ENCODE measurements at places on chromosomes 4 and X.

DNA sequence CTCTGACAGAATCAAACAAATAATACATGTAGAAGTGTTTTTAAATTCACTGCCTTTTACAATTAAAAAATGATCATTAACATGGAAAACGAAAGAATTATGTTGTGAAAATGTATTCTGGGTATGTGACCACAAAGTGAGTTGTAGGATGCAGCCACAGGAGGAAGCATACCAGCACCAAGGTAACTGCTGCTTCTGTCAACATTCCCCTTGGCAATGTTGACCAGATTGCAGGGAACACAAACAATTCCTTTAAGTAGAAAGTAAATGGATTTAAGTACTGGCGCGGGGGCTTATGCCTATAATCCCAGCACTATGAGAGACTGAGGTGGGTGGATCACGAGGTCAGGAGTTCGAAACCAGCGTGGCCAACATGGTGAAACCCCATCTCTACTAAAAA is 1877.9 kb upstream of the PCDH7 start:
- peak; percentile 4 for DNase-seq

DNA sequence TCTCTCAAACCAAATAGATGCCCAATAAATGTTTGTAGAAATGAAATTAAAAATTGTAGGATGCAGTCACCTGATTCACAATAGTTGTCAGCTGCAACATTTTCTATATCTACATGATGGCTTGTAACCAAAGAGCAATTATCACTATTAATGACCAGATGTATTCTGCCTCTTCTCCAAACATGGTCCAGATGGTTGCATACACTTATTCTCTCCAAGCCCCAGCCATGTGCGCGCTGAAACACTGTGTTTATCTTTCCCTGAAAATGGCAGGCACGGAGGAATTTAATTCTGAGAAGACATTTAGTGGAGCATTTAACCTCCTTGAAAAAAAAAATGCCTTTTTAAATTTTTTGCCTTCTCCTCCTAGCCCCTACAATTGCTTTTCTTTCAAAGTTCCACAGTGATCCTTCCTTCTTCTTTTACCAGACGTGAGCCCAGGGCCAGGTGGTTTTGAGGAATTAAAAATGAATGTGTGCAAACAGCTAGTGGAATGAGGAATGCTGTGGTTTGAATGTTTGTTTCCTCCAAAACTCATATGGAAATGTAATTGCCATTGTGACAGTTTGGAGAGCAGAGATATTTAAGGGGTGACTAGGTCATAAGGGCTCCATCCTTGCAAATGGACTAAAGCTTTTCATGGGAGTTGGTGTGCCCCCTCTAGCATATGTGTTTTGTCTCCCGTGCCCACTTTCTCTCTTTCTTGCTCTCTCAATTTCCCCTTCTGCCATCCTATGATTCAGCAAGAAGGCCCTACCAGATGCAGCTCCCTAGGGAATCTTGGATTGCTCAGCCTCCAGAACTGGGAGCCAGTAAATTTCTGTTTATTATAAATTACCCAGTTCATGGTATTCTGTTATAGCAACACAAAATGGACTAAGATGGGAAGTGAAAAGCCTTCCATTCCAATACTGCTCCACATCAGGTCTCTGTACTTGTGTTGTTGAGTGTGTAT is 136.0 kb downstream of the GABRB1 start:
- no peak for DNase-seq

- DNase-seq: peak; percentile 30
Observed at GRCh38 chr4:189117426-189117825, 823.2 kb upstream of the FRG1 start.

- DNase-seq: no peak
Observed at GRCh38 chrX:71636438-71637252, 18.3 kb upstream of the CXCR3 start.

DNA sequence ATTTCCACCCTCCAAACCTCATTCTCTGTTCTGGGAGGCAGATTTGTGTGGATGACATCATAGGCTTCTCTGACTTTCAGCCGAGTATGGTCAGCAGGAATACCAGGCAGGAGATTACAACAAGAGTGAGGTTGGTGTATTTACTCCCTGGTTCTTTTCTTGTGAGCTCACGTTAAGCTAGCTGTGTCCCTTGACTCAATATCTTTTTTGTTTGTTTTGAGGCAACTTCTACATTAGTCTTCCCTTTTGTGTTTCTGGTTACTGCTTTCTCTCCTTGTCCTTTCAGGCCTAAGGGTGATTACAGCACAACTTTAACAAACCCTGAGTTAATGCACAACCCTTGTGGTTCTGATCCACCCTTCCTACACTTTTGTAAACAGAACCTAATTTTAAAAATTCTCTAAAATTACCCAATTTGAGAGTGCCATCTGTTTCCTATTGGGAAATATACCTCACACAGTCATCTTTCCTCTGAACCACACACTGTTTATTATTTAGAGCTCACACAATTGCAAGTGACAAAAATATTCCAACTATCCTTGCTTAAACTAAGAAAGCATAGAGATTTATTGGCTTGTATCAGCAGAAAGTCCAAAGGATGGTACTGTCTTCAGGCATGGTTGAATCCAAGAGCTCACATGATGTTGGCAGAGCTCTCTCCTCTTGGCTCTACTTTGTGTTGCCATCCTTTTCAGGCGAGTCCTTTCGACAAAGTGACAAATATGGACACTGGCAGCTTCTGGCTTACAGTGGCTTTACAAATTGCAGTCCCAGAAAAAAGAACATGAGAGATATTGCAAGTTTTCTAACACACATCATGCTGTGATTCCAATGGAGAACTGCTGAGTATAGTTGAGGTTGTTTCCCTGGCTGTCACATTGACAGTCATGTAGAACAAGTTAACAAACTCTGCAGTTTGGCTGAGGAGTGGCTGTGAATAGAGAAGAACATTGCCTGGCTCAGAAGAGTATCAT is 150.5 kb upstream of the DDIT4L start:
- no peak for DNase-seq

DNA sequence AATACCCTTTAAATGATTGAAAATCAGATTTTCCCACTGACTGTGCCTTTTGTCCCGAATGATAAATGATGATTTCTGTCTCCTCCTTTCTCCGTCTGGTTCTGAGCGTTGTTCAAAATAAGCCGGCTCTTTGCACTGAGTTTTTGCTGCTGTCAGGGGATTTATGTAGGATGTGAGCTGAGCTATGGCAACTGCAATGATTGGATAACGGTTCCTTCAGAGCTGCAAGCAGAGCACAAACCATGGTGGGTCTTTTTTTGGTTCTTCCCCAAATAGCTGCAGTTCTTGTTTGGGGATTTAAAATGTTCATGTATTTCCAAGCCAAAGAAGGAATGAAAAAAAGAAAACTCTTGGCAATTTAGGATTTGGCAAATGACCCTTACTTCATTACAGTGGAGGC is 124.5 kb upstream of the CASK start:
- DNase-seq: no peak

GRCh38 chr4:101938836-101939235 is 148.3 kb downstream of the BANK1 start:
- DNase-seq: no peak

GRCh38 chr4:56051029-56051709 is 102.4 kb downstream of the CEP135 start:
- no peak for DNase-seq

DNA sequence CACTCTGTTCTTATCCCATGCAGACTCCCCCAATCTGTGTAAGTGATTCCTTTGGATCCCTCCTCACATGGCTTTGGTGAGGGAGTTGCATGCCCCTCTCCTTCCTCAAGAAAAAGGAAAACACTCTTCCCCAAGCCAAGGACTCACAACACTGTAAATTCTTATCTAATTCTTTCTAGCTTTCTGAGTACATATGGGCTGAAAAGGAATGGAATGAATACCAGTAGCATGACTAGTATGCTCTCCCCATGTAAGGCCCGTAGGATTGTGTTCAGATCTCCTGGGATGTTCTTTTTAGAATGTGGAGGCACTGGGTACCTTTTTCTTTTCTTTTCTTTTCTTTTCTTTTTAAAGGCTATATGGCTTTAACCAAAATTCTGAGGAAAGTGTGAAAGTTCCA is 17.0 kb upstream of the MAGED1 start:
- DNase-seq: no peak

DNA sequence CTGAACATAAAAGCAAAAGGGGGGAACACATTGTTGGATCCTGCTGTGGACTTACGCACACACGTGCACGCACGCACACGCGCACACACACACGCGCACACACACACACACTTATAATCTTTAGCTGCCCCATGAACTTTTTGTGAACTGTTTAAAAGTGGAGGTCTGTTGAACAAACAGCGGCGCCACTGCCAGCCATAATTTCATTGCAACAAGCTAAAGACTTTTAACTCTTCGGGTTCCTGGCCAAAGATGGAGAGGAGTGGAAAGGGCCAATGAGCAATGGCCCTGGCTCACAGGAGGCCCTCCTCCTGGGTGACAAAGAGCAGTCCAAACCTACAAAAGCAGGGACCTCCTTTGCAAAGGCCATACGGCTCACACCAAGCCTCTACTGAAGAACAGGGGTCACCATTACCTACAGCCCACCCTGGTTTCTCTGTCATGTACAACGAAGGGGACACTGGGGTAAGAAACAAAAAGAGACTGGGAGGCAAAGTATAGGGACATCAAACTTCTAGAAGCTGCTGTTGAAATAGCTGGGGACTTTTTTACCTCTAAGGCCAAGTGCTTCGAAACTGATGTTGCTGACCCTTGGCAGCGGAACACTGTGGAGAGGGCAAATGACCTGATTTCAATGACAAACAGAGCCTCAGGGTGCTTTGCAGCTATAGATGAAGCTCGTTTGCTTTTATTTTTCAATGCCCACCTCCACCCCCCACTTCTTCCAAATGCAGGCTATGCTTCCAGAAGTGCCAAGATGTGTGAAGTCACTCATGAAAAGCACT is 16.7 kb downstream of the BCOR start:
- no peak for DNase-seq

- DNase-seq: no peak
Observed at GRCh38 chr4:166724369-166724768, 509.9 kb downstream of the SPOCK3 start.

DNA sequence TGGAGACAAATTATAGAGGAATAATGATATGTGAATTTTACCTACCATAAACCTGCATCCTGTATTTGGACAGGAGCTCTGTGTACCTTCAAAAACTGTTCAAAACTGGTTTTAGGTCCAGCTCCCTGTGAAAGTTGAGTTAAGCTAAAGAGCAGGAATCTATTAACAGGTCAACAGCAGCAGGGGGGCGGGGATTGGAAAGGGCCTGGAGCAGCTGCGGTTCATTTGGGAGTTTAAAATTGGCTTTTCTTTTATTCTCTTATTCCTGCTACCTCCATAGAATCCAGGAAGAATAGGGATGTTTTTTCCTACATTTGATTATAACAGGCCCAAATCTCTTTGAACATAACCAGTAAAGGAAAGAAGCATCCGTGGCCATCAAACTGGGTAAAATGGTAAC is 23.8 kb downstream of the SHROOM3 start:
- DNase-seq: no peak

- DNase-seq: peak; percentile 53
Observed at GRCh38 chr4:152690706-152691651, 11.2 kb upstream of the TMEM154 start.

DNA sequence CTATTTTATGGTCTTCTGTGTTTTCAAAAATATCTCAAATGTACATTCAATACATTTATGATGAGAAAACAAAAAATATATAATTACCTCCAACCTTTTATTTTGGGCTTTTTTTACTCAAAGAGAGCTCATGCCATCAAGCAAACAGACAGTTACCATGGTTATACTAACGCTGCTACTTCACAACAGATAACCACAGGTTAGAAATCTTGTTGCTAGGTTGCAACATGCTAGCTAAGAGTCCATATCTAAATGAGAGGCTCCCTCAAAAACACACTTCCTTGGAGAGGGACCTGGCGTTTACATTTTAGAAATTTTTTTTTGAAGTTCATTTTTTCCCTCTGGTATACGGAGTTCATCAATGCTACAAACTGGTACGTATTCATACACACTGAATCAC is 44.3 kb downstream of the TBC1D9 start:
- no peak for DNase-seq

- no peak for DNase-seq
Observed at GRCh38 chr4:80631861-80632260, 296.3 kb downstream of the CFAP299 start.

- DNase-seq: no peak
Observed at GRCh38 chrX:105564501-105564900, 257.8 kb upstream of the NRK start.

DNA sequence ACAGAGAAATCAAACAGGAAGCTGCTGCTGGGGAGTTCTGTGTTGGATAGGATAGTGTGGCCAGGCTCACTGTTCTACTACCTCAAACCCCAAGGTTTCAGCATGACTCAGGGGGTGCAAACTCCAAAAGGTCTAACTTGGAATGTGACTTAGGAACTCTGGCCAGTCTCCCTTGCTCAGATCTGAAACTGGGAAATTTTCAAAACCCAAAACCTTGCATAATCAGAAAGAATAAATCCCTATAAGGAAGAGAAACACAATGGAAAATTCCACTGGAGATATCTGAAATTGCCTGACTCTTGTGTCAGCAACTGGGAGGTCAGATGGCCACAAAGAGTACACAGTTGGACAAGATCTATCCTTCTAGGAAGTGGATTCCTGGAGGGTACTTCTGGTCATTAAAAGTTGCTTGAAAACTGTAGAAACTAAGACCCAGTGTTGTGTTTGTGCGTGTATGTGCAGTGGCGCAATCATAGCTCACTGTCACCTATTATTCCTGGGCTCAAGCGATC is 58.0 kb downstream of the PPEF2 start:
- no peak for DNase-seq

DNA sequence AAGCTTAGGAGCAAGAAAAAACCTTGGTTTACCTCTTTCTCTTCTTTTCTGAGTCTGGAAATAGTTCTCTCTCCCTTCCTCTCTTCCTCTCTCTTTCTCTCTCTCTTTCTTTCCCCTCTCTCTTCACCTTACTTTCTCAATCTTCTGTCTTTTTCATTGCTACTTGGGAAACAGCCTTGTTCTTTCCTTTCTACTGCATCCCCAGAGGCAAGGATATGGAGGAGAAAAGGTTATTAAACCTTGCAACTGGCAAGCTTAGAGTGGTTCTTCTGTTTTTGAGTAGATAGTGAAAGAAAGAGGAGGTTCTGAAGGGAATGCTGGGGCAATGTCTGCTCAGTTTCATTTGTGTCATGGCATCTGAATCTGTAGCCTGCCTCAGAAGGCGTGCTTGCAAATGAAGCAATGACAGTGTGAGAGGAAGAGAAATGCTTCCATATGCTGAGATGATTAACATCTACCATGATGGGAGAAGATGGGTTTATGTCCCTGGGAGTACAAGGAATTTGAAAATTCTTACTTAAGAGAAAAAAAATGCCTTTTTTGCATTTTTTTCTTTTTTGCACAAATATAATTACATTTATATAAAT is 190.6 kb downstream of the CEP135 start:
- DNase-seq: no peak

- no peak for DNase-seq
Observed at GRCh38 chr4:150237110-150237872, 159.0 kb downstream of the DCLK2 start.

GRCh38 chr4:121900132-121900983 is 30.1 kb upstream of the BBS7 start:
- peak; percentile 42 for DNase-seq

- no peak for DNase-seq
Observed at GRCh38 chrX:13852001-13852695, 35.3 kb upstream of the GPM6B start.
